ENCODE measurements at places on chromosomes 3 and 15.
A peak's percentile ranks its signal among the peaks of the same experiment; 100 is the strongest.

DNA sequence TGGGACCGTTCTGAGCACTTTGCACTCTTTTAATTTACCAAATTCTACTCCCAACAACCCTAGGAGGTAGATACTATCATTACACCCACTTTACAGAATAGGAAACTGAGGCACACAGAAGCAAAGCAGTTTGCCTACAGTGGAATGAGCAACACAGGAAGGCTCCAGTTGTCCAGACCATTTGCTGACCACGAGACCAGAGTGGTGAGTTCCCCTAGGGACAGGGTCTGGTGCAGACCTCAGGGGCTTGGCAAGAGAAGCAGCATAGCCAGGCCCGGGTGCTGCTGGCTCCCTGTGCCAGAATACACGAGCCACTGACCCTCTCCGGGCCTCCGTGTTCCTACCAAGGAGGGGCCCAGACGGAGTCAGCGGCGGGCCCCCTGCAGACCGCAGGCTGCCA, 26.5 kb downstream of the PLXND1 start:
- no peak for DNase-seq

DNA sequence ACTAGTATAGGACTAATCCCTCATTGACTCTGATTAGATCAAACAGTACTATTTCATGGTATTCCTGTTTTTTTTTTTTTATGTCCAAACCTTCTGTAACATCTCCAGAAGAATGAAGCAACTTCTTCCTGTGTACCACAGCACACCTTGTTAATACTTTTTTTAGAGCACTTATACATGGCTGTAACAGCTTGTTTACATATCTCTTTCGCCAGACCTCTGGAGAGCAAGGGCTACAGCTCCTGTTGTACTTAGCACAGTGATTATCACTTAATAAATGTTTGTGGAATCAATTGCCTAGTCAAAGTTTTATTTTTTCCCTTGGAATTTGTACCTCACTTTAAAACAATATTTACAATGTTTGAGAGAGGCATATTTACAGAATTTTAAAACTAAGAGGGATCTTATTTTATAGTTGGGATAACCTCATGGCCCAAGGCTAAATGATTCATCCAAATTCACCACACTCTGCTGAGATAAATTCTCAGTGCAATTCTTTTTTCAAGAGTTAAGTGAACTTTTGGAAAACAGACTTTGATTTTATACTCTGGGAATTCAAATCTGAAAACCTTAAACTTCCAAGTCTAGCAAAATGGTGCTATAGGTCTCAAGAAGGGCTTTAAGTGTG, 9.2 kb upstream of the GATM start:
- no peak for DNase-seq

GRCh38 chr3:37601832-37602231, 259.8 kb upstream of the CTDSPL start:
- DNase-seq: no peak

DNA sequence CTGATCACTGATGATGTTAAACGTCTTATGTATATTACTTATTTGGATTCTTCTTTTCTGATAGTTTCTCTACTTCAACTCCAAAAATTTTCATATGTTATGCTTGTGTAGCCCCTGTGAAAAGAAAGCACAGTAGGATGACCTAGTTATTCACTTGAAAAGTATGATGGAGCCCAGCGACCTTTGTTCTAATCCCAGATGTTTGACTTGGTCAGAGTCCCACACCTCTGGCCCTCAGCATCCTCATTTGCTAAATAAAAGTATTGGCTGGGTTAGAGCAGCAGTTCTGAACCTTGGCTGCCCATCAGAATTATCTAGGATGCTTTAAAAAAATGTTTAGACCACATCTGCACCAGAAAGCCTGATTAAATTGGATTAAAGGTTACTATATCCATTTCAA, 173.7 kb downstream of the ATG7 start:
- DNase-seq: no peak

DNA sequence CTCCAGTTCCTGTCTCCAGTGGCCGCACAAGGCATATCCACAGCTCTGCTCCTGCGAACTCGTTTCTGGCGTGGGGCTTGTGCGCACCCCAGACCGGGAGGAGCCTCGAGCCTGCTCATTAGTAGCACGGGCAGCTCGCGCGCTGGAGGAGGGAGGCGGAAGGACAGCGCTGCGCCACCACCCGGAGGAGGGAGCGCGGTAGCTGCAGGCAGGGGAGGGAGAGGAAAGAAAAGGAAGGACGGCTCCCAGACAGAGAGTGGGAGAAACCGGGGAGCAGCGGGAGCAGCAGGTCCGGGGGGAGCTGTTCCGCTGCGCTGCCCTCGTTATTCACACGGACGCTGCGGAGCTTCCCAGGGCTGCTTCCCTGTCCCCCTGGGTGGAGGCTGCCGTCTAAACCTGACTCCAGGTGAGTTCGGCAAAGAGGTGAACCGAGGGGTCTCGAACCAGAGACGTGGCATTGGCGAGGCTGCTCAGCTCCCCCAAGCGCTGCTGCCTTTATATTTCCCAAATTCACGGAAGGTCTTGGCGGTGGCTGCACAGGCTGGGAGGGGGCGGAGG, 121.3 kb upstream of the ZNF717 start:
- DNase-seq: peak; percentile 1

DNA sequence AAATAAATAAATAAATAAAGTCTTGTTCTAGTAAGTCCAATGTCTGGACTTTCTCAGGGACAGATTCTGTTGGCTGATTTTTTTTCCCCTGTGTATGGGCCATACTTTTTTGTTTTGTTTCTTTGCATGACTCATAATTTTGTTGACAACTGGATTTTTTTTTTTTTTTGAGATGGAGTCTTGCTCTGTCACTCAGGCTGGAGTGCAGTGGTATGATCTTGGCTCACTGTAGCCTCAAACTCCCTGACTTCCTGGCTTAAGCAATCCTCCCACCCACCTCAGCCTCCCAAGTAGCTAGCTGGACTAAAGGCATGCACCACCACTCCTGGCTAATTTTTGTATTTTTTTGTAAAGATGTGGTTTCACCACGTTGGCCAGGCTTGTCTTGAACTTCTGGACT, 38.9 kb downstream of the TICRR start:
- DNase-seq: no peak

DNA sequence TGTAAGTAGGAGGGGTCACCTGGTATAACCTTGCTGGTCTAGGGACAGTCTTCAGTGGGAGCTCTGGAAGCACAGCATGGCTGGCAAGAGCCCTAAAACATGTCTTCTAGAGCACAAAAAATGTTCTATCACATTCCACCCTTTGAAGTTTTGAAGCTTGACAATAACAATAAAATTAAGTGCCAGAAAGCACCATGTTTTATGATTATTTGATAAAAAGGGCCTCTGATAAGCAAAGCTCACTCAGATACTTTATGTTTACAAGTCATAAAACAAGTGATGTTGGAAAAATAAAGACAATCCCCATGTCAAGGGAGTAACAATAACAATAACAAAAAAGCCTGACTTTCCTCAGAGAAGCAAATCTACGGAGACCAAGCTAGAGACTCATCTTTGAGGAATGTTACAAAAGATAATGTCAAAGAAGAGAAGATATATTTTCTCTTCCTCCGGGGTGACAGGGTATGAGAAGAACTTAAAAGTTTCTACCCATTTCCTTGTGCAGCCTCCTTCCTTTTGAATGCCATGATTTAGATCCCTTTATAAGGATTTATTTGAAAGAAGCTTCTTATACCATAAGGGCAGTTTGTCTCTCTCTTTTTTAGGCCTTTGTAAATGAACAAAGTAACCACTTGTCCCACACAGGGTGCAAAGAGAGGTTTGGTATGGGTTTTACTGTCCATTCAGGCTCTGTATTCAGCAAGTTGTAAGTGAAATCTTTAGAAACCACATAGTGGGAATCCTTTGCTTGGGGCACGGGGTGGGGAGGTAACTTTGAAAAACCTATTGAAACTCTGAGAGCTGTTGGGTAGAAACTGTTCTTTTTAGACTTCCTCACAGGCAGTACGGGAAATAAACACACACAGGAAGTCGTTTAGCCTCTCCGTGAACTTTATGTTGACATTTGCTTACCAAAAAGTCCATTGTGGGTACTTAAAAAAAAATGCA, 109.6 kb upstream of the RBMS3 start:
- DNase-seq: no peak

GRCh38 chr3:13496879-13497278, 16.8 kb downstream of the HDAC11 start:
- no peak for DNase-seq

- no peak for DNase-seq
Observed at GRCh38 chr3:158492685-158493084, 78.3 kb upstream of the MLF1 start.

DNA sequence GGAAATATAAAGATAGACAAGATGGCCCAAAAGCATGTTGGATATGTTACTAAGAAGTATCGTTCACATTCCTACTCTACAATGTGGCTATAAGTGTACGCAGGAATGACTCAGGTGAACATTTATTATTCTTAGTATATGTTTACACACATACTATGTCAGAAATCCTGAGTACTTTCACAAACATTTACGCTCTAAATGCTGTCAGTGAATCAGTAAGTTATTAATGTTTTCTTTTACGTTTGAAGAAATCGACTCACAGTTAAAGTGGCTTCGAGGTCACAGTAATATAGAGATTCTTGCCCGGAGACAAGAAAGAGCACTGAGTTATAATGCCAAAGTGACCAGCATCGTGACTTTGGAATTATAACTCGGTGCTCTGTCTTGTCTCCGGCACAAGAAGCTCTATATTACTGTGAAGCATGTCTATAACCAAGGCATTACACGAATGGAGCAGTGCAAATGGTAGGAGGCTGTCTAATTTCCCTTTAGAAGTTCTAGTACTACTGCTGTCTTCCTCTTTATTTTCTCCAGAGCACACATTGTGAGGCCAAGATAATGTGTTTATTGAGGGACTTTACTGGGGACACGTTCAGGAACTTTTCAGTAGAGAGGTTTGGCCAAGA, 61.8 kb upstream of the P3H2 start:
- DNase-seq: no peak

DNA sequence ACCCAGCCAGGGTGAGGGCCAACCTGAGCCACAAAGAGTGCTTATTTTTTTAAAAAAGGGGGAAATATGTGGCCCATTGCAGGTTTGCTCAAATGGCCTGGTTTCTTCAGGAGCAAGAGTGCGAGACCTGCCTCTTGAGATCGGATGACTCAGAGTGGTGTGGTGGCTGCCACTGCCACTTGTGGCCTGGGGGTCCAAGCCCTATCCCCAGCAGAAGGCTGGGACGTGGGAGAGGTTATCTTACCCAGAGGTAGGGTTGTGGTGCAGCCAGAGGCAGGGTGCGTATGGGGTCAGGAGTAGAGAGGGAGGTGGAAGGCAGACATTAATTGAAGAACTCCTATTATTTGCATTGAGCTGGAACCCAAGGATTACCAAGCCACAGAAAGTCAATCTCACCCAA, 83.2 kb upstream of the SMAD3 start:
- no peak for DNase-seq

DNA sequence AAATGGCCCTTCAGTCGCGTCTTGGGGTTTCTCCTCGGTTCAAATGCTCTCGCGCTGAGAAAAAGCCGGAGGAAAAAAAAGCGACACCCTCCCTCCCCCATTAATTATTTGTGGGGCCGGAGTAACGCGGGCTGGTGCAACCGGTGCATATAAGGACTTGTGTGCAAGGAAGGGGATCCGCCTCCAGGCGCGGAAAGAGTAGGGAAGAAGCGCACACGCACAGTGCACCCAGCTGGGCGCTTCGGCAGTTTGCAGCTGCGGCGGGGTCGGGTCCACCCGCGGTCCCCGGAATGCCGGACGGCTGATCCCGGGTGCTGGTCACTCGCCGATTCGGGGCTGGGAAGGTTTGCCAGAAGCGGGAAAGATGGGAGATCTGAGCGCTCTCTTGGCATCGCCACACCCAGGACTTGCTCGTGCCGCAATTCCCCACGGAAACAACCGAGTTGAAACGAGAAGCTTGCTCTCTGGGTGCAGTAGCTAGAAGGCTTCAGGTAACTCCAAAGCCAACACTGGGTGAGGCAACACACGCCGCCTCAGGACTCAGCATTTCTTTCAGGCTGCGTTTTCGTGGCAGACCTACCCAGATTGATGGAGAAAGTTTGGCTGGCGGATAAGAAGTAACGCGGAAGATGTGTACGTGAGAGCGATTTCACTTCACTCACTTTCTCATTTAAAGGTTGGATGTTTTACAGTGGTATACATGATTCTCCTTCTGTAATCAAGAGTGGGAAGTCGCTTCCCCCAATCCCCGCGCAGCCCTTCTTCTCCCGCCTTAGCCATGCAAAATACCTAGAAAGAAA, 720 bp upstream of the TNIK start:
- DNase-seq: peak; percentile 65

- DNase-seq: no peak
Observed at GRCh38 chr15:83927704-83928391, 273.9 kb downstream of the ADAMTSL3 start.

- no peak for DNase-seq
Observed at GRCh38 chr15:31062310-31062847, 39.1 kb downstream of the TRPM1 start.

Measured in C1 segment of cervical spinal cord (tissue), 14 donors.